Activated effector memory CD4-positive, alpha-beta T cell treated with anti-CD3 and anti-CD28 coated beads, Interleukin-2, amount 50 U/mL, for 16 hours (primary cell): ENCODE measurements at places on chromosomes 7 and 10.

GRCh38 chr10:130808243-130808642, 503.3 kb downstream of the TCERG1L start:
- no peak for DNase-seq

- DNase-seq: no peak
These were observed 142.1 kb downstream of the SND1 start for GRCh38 chr7:127794136-127794535.

- DNase-seq: peak; percentile 68
These were observed 822 bp downstream of the SHOC2 start for GRCh38 chr10:110919971-110920881.

DNA sequence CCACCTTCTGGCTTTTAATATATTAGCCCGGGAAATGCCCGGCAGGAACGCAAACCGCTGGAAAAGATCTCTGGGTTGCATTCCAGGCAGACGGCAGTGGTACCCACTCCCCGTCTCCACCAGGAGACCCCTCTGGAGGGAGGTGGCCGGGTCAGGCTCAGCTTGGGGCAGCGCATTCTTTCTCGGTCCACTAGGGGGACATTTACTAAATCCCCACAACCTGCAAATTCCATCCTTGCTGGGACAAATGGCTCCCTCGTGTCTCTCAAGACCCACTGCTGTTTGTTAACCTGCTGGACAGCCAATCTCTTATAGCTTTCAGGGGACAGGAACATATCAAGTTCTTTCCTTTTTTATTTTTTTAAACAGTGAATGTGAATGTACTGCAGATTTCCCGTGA, 45.8 kb upstream of the CARD11 start:
- no peak for DNase-seq

DNA sequence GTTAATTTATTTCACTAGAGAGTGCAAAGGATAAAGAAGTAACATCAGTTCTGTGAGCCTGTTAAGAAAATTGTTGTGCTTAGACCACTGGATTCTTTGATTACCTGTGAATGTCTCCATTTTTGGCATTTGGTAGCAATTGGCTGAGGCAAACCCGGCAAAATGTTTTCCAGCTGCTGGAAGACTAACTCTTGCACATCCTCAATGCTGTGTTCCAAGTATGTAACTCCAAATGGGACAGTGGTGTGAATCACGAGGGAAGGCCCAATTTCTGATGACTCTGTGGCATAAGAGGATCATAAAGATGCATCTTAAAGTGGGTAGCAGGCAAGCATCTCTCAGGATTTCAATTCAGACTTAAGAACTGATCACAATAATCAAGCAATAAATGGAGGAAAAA, 268.8 kb downstream of the RNLS start:
- no peak for DNase-seq

DNA sequence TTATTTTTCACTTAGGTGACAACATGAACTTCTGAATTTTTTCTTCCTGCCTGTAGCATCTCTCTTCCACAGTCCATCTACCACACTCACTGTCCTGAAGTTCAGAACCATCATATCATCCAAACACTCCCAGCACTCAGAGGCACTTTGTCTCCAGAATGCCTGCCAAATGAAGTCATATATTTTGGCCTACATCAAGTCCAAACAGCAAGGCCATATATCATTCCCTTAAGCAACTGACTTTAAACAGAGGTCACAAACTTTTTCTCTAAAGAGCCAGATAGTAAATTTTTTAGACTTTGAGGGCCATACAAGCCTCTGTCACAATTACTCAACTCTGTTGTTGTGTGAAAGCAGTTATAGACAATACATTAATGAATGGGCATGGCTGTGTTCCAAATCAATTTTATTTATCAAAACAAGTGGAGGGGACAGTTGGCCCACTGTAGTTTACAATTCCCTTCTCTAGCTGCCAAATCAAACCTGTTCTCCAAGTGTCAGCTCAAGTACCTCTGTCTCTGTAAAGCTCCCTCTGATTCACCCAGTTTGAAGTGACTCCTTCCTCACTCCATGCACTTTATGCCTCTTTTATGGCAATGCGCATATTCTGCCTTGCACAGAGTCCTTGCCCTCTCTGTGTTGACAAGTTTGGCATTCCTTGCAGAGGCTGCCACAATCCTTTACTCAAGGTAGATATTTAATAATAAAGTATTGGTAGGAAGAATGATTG, 305.7 kb downstream of the FZD1 start:
- DNase-seq: no peak

GRCh38 chr7:101976411-101976810, 159.0 kb downstream of the CUX1 start:
- DNase-seq: no peak

- DNase-seq: no peak
These were observed 207.8 kb upstream of the FAM3C start for GRCh38 chr7:121603886-121604285.

DNA sequence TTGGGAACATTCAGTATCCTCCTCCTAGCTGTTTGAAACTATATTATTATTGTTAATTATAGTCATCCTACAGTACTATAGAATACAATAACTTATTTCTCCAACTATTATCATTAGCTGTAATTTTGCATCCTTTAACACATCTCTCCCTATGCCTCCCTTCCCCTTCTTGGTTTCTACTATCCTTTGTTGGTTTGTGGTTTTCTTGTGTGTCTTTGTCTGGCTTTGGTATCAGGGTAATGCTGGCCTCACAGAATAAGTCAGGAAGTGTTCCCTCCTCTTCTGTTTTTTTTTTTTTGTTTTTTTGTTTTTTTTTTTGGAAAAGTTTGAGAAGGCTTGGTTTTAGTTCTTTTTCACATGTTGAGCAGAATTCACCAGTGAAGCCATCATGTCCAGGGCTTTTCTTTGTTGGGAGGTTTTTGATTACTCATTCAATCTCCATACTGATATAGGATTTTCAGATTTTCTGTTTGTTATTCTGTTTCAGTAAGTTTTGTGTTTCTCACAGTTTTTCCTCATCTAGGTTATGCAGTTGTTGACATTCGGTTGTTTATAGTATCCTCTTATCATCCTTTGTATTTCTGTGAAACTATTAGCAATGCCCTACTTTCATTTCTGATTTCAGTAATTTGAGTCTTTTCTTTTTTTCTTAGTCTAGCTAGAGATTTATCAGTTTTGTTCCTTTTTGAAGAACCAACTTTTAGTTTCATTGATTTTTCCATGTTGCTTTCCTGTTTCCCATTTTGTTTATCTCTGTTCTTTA, 21.6 kb downstream of the C1GALT1 start:
- DNase-seq: no peak

- no peak for DNase-seq
These were observed 105.6 kb downstream of the NSUN6 start for GRCh38 chr10:18545621-18546305.

- no peak for DNase-seq
These were observed 45.6 kb downstream of the GPR141 start for GRCh38 chr7:37729181-37729580.

DNA sequence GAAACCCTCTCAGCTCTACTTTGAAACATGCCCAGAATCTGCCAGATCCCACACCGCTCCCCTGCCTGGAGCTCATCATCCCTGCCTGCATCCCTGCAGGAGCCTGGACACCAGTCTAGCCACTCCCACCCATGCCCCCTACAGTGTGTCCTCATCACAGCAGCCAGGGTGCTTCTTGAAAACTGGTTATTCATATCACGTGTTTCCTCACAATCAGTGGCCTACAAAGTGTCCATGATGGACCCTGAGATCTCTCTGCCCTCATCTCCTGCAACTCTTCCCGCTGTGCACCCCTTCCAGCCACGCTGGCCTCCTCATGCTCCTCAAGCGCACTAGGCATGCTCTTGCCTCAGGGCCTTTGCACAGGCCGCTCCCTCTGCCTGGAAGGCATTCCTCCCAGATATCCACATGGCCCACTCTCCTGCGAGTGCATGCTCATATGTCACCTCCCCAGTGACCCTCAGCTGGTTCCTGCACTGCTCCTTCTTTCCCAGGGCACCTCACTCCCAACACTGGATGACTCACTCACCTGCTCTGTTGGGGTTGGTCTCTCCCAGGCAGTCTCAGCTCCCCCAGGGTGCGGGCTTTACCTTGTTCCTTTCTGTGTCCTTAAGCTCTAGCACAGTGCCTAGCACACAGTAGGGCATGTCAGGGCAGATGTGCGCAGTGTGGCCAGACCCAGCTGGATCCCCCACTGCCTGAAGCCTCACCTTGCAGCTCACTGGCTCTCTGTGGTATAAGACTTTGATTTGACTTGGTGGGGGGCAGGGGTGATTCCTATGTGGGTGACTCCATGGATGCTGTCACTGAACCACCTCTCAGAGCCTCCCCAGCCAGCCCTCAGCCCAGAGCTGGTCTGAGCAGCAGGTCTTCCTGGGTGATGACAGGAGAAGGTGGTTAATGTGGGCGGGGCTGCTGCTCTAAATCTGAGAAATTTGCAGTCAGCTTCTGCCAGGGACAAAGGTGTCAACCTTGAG, 37.3 kb downstream of the CDH23 start:
- no peak for DNase-seq

DNA sequence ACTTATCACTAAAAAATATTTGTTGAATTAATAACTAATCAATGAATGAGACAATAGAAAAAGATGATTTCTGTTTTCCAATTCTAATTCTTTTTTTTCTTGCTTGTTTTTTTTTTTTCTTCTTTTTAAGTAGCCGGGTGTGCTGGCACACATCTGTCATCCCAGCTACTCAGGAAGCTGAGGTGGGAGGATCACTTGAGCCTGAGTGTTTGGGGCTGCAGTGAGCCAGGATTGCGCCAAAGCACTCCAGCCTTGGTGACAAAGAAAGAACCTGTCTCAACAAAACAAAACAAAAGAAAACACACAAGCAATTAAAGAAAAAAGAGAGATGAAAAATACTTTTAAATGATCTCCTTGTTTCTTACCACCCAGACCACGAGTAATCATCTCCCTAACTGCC, 1109.3 kb downstream of the REEP3 start:
- no peak for DNase-seq

DNA sequence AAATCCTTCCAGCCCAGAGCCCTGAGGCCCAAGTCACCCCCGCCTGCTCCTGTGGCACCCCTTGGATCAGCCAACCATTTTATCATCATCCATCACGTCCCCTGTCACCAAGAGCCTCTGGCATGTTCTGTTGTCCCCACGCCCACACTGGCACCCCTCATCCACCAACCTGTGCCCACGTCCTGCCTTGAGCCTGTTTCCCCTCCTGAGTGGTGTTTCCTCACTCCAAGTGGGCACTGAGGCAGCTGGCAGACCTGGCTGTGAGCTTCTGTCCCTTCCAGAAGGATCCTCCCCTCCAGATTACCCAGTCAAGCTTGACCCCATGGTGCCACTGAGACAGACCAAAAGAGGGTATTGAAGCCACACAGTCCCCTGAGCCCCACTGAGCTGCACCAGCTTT, 71.4 kb upstream of the ANTXRL start:
- DNase-seq: no peak

- no peak for DNase-seq
These were observed 56.6 kb downstream of the TAF3 start for GRCh38 chr10:7874864-7875263.

DNA sequence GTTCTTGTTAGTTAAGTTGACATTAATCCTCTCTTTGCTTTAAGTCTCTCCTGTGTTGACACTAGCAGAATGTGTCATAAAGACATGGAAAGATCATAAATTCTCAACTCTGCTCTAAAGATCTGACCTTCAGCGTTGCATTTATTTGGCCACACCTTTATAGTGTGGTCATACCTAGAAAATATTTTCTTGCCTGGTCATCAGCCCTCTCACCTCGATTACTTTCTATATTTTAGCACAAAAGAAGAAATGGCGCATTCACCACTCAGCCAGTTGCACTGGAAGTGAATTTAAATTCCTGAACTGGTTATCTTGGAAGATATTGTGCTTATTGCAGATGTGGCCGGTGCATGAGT, 96.7 kb upstream of the PDCD4 start:
- DNase-seq: no peak

- no peak for DNase-seq
These were observed 27.5 kb upstream of the C10orf53 start for GRCh38 chr10:49651917-49652316.

GRCh38 chr7:111872450-111873325, 310.4 kb upstream of the IMMP2L start:
- no peak for DNase-seq

GRCh38 chr10:80371467-80371866, 14.9 kb downstream of the DYDC2 start:
- DNase-seq: no peak

GRCh38 chr10:114352653-114353298, 51.5 kb downstream of the AFAP1L2 start:
- no peak for DNase-seq

GRCh38 chr7:16367115-16367514, 54.2 kb downstream of the CRPPA start:
- no peak for DNase-seq

DNA sequence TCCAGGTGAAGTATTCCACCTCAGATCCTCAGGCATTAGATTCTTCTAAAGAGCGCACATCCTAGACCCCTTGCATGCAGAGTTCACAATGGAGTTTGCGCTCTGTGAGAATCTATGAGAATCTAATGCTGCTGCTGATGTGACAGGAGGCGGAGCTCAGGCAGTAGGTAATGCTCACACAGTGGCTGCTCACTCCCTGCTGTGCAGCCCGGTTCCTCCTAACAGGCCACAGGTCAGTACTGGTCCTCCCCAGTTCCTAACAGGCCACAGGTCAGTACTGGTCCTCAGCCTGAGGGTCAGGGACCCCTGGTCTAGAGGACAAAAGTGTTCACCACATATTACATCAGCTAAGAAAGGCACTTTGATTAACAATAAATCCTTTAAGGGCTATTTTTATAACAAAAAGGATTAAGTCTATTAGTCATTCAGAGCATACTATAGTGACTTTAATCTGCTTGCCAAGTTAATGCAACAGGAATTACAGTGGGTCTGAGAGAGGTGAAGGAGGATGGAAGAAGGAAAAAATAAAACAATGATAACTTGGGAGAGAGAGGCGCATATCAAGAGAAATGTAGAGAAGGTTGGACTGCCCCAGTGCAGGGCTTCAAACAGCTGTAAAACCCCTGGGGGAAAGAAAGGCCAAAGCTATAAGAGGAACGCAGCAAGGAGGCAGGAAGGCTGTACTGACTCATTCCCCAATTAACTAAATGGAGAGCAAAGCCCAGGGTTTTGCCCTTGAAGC, 49.2 kb downstream of the CUL2 start:
- no peak for DNase-seq

- DNase-seq: no peak
These were observed 111.1 kb downstream of the LHPP start for GRCh38 chr10:124572751-124573150.

GRCh38 chr10:7520507-7521485, 110.0 kb upstream of the SFMBT2 start:
- no peak for DNase-seq

DNA sequence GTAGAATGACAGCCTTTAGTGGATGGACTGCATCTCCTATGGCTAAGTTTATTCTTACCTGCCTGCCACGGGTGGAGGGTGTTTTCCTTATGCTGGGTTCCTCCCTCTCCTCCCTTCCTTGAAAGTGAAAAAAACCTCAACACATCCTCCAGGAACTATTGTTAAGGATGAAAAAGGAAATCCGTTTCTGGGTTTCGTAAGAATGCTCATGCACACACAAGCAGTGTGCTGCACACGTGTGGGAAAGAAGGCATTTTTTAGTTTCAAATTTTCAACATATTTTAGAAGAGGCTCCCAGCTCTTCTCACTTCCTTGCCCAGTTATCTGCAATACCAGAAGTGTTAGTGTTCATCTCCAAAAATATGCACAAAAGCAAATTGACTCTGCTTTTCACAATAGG, 90.6 kb downstream of the FAM171A1 start:
- DNase-seq: no peak

- DNase-seq: no peak
These were observed 67.8 kb downstream of the RELN start for GRCh38 chr7:103921692-103922091.

- DNase-seq: no peak
These were observed 76.1 kb downstream of the BICC1 start for GRCh38 chr10:58588673-58589265.
